Vein endothelial cell (primary cell): ENCODE measurements at places on chromosomes 2 and 18. TPM values are rescaled to one million over a fixed set of nuclear protein-coding genes. Genes with fewer than 3 reads are reported as not detected.

DYNAP gene
- not detected in 2 replicates for total RNA-seq

CFAP65 gene
- total RNA-seq: not detected in 2 replicates

RBM44 gene
- 0.67 and 1.3 TPM in 2 replicates for total RNA-seq

PSTPIP2 gene
- total RNA-seq: 5.3 and 5.6 TPM in 2 replicates

TMEM247 gene
- total RNA-seq: not detected in 2 replicates
